ENCODE measurements at places on chromosomes 3 and 15.

- no peak for DNase-seq
Observed at GRCh38 chr3:54670201-54671000, 257.5 kb downstream of the LRTM1 start.

GRCh38 chr15:85879334-85880163 is 84.8 kb upstream of the KLHL25 start:
- DNase-seq, result no peak

GRCh38 chr3:138081371-138082084 is 33.9 kb downstream of the DZIP1L start:
- DNase-seq, result no peak

- no peak for DNase-seq
Observed at GRCh38 chr3:71874618-71875017, 89.7 kb upstream of the PROK2 start.

GRCh38 chr3:48927928-48928327 is 9.3 kb downstream of the ARIH2 start:
- no peak for DNase-seq

DNA sequence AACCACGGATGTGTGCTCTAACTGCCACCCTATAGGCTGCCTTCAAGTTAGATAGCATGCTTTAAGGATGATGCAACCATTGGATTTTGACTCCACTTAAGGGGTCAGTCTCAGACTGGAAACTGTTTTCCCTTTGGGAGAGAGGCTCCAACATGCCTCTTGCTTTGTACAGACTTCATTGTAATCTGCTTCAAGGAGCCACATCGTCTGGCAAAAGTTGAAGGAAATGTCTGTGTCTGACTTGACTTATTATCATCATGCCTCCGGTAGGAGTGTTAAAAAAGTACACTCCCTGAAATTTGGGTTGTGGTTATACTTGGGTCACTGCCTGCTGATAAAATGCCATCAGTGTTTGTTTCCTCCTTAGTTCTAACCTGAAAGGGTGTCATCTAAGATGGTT is 245.4 kb upstream of the CDIN1 start:
- no peak for DNase-seq

DNA sequence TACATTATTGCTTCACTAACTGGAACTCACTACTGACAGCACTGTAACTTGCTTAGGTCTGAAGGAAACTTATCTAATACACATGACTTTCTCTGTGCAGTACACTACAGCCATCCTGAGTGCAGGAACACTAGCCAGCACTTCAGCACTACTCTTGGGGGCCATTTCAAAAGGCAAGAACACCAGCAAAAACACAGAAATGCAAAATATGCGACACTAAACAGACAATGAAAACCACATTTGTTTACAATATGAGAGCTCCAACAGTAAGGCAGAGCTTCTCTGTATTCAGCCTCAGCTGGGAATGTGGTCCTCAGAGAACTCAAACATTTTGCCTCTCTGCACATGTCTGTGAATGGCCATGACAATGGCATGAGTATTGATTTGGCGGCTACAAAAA is 109.6 kb downstream of the ARRDC4 start:
- no peak for DNase-seq

DNA sequence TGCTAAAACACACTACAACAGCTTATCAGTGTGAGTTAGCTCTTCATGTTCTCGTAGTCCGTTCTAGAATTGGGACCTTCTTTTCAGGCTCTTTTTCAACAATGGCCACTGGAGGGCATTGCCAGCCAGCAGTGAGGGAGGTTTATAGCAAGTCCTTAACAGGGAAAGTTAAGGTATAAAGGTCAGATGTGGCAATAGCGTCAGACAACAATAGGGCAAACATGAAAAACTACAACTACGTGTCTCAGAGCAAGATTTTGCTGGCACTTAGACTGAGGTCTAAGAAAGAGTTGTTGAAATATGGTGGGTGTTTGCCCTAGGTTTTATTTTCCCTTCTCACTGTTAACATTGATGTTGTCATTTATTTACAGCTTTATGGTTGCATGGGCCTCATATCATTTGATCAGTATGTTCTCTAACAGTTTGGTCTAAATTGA is 161.4 kb downstream of the GMNC start:
- no peak for DNase-seq

DNA sequence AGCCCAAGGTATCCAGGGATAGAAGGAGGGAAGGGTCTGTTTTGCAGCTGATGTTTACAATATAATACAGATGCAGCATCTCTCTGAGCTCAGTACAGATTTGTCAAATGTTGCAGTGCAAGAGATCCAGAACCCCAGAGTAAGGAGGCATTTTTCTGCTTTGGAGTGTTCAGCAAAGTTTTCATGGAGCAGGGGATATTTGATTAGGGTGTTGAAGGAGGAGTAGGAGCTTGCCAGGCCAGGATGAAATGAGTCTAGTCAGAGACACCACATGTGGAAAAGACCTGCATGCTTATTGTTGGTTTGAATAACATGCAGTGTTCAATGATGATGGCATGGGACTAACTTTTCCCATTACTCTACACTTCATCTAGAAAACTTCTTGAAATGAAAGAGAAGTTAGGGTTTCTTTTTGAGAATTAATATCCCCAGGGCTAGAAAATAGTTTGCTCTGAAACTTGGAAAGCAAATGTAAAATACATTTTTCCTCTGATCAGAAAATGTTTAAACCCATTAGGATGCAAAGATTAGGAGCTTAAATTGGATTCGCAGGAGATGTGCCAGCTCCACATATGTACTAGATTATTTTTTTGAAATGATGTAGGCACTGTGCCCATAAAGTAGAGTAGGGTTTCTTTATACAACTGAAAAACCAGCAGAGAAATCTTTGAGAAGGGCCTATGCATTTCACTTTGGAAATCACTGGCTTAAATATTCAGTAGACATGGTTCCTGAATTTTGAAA is 243.8 kb downstream of the CACNA2D3 start:
- DNase-seq, result no peak

DNA sequence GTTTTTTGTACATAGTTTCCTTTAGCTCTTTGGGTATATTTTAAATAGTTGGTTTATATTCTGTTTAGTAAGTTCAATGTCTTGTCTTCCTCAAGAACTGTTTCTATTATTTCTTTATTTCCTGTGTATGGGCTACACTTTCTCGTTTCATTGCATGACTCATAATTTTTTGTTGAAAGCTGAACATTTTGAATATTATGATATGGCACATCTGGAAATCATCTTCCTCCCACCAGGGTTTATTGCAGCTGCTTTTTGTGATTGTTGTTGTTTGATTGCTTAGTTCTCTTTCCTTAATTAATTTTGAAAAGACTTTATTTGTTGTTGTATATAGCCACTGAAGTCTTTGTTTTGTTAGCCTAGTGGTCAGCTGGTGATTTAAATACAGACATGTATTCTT is 43.8 kb downstream of the LSM3 start:
- no peak for DNase-seq

GRCh38 chr15:57751177-57751800 is 44.8 kb downstream of the POLR2M start:
- DNase-seq, result no peak

- no peak for DNase-seq
Observed at GRCh38 chr3:88343264-88343663, 193.5 kb downstream of the C3orf38 start.

GRCh38 chr3:66561367-66561766 is 60.5 kb upstream of the LRIG1 start:
- DNase-seq, result no peak

- DNase-seq, result no peak
Observed at GRCh38 chr15:71085809-71086208, 29.5 kb upstream of the THSD4 start.

GRCh38 chr3:1262246-1262645 is 169.4 kb downstream of the CNTN6 start:
- DNase-seq, result no peak

GRCh38 chr3:134095005-134095404 is 65.3 kb upstream of the SLCO2A1 start:
- no peak for DNase-seq

DNA sequence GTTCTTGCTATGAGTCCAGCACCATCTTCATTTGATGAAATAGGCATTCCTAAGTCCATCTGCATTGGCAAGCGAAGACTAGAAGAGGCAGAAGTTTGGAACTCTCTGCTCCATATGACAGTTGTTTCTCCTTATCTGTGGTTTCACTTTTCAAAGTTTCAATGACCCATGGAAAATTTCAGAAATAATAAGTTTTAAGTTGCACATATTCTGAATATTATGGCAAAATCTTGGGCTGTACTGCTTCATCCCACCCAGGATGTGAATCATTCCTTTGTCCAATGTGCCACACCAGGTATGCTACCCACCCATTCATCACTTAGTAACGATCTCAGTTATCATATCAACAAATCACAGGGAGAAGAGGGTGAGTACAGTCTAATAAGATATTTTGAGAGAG is 647.9 kb downstream of the GRM7 start:
- DNase-seq, result no peak

DNA sequence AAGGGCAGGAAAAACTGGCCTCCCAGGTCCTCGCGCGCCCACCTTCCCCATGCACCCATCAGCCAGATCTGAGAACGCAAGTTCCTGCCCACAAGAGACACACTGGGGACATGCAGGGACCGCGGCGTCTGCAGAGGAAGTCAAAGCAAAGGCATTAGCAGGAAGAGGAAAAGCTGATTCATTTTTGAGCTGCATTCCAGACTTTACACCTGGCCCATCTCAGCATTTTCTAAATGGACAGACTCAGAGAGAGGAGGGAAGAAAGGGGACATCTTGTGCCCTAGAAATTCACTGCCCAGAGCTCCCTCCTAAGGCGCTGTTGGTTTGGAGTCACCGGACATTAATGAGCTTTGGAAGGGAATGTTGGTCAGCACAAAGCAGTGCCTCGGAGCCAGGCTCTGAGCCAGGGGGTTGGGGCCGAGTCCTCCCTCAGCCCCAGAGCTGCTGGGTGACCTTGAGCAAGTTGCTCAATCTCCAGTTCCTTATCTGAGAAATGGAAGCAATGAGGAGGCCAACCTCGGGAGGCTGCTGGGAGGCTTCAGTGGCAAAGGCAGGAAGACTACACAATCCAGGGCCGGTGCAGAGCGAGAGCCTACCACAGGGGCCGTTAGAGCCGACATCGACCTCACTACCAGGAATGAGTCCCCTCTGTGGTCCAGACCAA is 150.5 kb upstream of the IQSEC1 start:
- no peak for DNase-seq

GRCh38 chr15:89071471-89071870 is 16.8 kb upstream of the ABHD2 start:
- DNase-seq, result no peak

- no peak for DNase-seq
Observed at GRCh38 chr3:83454353-83454752, 1504.4 kb upstream of the CADM2 start.

GRCh38 chr3:32626631-32627030 is 56.0 kb upstream of the DYNC1LI1 start:
- DNase-seq, result no peak

- no peak for DNase-seq
Observed at GRCh38 chr3:487614-488013, 291.1 kb downstream of the CHL1 start.

- no peak for DNase-seq
Observed at GRCh38 chr15:101293122-101293521, 1.9 kb downstream of the SNRPA1 start.
